Neural crest cell (in vitro differentiated cells): ENCODE measurements at places on chromosomes 11 and 22. TPM values are rescaled to one million over a fixed set of nuclear protein-coding genes. Genes with fewer than 3 reads are reported as not detected.

DNA sequence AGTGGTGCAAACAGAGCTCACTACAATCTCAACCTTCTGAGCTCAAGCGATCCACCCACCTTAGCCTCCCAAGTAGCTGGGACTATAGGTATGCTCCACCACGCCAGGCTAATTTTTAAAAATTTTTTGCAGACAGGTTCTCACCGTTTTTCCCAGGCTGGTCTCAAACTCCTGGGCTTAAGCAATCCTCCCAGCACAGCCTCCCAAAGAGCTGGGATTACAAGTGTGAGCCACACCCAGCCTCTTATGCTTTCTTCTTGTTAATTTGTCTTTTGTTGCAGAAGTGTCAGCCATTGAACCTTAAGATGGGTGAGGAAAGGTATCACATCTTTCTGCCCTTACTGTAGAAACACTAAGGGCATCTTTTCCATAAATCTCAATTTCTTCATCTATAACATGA, 34.9 kb downstream of the DENND5A start:
- DNase-seq = no peak

DNA sequence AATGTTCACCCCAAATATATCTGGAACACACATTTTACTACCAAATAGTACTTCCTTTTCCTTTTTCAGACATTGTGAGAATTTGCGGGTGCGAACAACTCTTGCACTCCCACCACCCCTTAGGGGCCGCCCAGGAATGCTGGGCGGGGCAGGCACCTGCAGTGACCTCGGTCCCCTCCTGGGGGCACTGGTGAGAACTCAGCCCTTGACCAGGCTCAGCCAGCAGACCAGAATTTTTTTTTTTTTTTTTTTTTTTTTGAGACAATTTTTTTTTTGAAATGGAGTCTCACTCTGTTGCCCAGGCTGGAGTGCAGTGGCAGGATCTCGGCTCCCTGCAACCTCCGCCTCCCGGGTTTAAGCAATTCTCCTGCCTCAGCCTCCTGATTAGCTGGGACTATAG, 75.8 kb downstream of the ARHGAP8 start:
- DNase-seq = peak; percentile 57

- no peak for DNase-seq
These were observed 152.5 kb upstream of the POU2AF2 start for GRCh38 chr11:111093061-111093460.

DNA sequence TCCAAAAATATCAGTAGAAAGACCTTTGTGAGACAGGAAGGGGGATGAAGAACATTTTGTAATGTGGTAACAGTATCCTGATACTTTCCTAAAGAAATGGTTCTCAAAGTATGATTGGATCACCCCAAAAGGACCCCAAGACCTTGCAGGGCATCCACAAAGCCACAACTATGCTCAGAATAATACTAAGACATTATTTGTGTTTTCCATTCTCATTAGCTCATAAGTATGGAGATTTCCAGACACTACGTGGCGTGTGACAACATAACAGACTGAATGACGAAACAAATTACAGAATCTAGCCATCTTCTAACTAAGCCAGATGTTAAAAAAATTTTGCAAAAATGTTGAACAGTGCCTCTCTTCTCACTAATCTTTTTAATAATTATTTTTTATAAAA, 24.9 kb downstream of the CHEK2 start:
- DNase-seq = no peak

- DNase-seq = no peak
These were observed 147.0 kb upstream of the NAV2 start for GRCh38 chr11:19565639-19566038.

GRCh38 chr22:37267135-37267587, 15.1 kb upstream of the CYTH4 start:
- peak; percentile 76 for DNase-seq

- DNase-seq = no peak
These were observed 15.1 kb downstream of the PITPNB start for GRCh38 chr22:27903805-27904473.

- no peak for DNase-seq
These were observed 31.6 kb upstream of the A4GALT start for GRCh38 chr22:42752230-42752746.

DNA sequence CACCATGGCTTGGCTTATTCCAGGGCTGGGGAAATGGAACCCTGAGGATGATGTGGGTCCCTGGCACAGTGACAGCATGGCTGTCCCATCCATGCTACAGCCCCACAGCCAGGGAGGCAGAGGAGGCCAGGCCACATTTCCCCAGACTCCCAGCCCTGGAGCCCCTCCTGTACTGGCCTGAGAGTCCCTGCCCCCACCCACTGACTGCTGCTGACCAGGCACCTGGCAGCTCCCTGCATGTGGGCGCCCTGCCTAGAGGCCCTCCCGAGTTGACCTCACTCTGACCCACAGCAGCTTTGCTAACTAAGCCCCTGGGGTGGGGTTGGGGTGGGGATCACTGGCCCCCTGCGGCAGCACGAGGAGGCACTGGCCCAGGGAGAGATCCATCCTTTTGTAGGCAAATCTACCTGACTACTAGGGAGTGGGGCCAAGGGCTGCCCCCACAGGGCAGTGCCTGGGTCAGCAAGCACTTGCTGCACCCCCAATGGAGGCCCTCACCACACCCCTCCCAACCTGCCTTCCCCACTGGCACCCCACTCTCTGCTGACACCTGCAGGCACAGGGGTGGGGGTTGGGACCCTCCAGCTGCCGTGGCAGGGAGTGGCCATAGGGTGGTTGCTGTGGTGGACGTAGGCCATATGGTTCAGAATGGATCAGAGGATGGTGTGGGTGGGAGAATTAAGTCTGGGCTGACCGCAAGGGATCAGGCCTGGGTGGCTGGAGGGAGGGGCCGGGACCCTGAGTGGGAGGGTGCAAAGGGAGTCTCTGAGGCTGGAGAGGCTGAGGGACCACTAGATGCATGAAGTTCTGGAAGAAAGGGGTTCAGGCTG, 17.4 kb downstream of the ARVCF start:
- DNase-seq = no peak

DNA sequence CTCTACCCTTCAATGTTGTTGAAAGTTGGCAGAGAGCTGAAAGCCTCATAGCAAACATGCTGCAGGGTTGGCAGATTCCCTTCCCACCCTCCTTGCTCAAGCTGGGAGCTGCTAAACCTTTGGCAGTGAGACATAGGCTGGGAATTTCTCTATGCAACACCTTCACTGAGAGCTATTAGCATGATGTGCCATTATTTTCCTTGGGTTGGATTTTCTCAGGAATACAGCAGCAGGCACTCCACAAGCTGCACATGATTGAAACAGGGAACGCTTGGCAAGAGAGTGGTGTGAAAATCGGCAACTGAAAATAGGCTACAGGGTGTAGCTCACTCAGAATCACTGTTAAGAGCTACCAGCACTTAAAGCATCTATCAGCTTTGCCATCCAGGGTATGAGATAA, 9.6 kb upstream of the ALKBH3 start:
- no peak for DNase-seq

- no peak for DNase-seq
These were observed 49.6 kb upstream of the ALKBH3 start for GRCh38 chr11:43830928-43831440.

- DNase-seq = no peak
These were observed 127.0 kb downstream of the COMMD9 start for GRCh38 chr11:36162006-36162882.

DNA sequence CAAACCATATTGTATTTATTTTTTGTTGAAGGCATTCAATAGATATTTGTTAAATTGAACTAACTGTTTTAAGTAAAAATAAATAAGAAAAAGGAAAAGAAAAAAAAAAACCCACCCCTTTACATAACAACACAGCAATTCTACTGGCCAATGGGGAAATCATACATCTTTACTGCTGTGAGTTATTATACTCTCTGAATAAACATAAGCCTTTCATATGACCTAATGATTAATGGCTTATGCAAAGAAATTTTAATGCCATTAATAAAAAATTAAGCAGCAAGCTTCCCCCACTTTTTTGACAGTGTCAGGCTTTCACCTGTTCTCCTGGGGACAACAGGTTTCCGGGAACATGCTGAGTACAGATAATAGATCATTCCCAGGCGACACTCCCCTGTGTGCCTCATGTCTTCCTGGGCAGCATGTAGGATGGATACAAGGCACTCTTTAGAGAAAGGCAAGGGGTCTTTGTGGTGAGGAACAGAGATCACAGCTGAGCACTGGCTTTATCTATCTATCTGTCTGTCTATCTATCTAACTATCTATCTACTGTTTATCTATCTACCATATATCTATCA, 676.0 kb downstream of the NTM start:
- DNase-seq = no peak

- no peak for DNase-seq
These were observed 10.8 kb upstream of the PANX1 start for GRCh38 chr11:94117871-94118270.

DNA sequence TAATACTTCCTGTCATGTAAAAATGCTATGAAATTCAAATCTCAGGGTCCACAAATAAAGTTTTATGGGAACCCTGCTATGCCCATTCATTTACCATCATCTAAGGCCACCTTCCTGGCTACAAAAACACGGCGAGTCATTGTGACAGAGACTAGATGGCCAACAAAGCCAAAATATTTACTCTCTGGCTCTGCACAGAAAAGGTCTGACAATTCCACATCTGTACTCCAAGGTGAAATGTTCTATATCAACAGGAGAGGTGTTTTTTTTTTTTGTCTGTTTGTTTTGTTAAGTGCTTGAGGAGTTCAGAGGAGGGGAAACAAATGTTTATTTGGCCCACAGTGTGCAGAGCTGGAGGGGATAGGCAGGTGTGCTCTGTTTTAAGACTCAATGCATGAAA, 18.6 kb upstream of the TMA7B start:
- DNase-seq = no peak

Gene PATE4
- not detected in 2 replicates for total RNA-seq

Gene VPS11
- total RNA-seq = 30.6 and 35.4 TPM in 2 replicates

Gene C22orf42
- not detected in 2 replicates for total RNA-seq

Gene CASP4
- not detected in 2 replicates for total RNA-seq

Gene SYT7
- 3.8 and 4.1 TPM in 2 replicates for total RNA-seq
